ENCODE measurements at places on chromosomes 6 and 20. TPM values are rescaled to one million over a fixed set of nuclear protein-coding genes. Genes with fewer than 3 reads are reported as not detected.

The LTB gene
- total RNA-seq, result not detected

The TRIM15 gene
- total RNA-seq, result not detected

The TSPO2 gene
- not detected for total RNA-seq

The COQ3 gene
- 5.2 TPM for total RNA-seq

The LZTS3 gene
- 2.5 TPM for total RNA-seq

The BMP6 gene
- 5.4 TPM for total RNA-seq

The ZNF391 gene
- 0.56 TPM for total RNA-seq

All from aortic smooth muscle cell (primary cell).